ENCODE measurements at places on chromosomes 2 and 18.
A peak's percentile ranks its signal among the peaks of the same experiment; 100 is the strongest.

DNA sequence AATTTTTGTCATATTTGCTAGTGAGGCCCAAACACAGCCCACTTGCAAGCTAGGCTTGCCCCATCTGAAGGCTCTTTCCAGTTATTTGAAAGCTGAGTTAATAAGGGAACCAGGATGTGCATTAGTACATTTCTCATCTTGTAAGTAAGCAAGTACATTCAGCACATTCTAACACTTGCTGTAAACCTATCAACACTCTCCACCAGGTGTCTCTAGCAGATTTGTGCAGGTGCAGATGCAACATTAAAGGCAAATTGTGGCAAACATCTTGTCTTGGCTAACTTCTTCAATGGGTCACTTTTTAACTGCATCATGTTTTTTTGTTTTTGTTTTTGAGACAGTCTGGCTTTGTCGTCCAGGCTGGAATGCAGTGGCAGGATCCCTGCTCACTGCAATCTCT lies 25.3 kb upstream of the MFSD6 start:
- DNase-seq: no peak

DNA sequence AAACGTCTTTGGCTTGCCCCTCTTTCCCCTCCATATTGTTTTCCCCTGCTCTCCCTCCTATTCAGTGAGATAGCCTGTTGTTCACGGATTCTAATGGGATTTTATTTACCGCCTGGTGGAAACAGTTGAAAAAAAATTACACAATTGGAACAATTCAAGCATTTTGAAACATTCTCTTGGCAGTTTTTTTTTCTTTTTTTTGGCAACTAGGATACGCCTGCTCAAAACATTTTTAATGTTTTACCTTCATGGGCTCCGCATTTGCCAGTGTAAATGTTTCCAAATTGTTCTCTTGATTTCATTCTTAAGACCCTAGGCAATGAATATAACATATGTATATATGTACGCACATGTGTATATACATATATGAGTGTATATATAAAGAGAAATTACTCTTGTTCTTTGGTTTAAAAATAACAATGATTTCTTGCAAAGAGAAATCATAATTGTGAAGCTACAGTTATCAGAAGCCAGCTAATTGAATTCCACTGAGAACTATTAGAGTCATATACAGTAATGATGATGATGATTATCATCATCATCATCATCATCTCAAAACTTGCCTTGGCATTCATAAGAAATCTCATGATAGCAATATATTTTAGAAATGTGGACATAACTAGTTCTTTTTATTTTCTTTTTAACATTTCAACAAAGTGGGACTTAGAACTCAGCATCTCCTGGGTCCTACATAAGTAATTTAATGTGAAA lies 146.7 kb downstream of the LTBP1 start:
- no peak for DNase-seq

GRCh38 chr2:144351687-144352086 lies 168.2 kb downstream of the ZEB2 start:
- DNase-seq: no peak

DNA sequence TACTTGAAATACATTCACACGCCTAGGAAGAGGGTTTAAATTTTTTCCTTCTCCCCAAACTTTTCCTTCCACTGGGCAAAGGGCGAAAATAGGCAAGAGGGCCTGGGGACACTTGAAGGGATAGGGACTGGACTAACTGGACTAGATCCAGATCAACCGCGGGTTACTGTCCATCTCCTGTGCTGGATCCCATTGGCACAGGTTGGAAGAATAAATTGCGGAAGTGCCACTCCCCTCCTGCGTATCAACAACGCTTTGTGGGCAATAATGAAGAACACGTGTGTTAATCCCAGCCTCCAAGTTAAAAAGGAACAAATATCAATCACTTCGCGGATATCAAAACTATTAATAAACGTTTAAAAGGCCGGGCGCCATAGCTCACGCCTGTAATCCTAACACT lies 1.7 kb upstream of the FZD5 start:
- DNase-seq: no peak

GRCh38 chr2:162243294-162243693 lies at the start of gene FAP:
FAP (minus strand) TSS chr2:162243445; CDS start chr2:162243327, 118 bp downstream.
- no peak for DNase-seq

DNA sequence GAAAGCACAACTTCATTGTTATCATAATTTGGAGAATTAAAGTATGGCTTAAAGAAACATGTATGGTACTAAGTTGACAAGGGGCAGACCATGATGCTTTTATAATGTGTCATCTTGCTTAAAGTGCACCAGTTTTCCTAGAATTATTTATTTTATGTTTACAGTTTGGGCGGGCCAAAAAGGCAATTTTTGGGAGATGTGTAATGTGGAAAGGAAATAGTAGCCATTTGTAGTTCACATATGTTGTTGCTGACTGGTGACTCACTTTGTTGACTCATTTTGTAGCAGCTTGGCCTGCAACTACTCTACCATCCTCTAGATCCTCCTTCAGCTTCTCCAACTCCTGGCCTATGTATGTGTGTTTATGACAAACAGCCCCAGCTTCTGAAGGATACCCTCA lies 7.7 kb downstream of the ZSCAN30 start:
- DNase-seq: no peak

DNA sequence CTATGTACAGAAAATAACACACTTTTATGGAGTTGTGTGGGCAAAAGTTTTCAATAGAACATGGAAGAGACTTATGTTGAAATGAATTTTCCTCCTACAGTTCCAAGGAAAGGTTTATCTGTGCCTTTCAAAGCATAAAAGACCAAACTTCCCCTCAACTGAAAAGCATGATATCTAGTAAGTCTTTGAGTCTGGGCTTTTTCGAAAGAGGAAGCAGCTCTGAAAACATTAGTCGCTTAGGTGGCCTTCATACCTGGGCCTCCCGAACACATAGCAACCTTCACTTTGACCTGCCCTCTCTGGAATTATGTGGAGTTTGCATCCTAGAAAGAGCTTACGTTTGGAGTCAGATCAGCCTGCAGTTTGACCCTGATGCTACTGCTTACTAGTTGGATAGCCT lies 4.8 kb upstream of the CAPN14 start:
- no peak for DNase-seq

GRCh38 chr2:234631646-234632514 lies 135.0 kb upstream of the ARL4C start:
- DNase-seq: no peak

DNA sequence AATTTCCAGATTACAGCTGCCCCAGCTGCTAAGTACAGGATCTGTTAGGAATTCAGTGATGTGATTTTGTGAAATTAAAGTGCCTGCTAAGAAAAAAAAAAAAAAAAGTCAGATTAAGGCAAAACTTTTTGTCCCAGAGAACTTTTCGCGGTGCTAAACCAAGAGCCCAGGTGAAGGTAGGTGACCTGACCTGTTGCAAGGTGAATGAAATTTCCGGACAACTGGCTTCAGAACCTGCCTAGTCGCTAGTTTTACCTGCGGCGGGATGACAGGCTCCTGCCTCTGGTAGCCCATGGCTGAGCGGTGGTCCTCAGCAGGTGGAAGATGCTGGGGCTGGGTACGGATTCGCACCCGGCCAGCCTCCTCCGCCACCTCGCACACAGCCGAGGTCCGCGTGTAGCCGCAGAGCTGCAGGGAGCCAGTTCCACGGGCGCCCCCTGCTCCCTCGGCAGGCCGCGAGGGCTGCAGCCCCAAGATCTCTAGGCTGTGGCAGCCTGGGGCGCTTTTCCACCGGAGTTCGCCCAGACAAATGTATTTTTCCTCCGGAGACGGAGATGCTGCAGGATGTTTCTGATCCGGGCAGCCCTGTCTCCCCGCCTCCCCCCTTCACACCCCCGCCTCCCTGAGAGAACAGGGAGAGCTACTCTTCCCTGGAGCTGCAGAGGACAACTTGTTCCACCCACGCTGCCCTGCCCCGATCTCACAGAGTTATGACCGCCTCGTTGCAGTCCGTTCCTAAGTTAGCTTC lies at the start of gene SLC38A11:
TSS of gene SLC38A11 (minus strand) at position 572 of the 748 bp plus-strand sequence. CDS start at position 294, 278 bp downstream.
- DNase-seq: no peak

DNA sequence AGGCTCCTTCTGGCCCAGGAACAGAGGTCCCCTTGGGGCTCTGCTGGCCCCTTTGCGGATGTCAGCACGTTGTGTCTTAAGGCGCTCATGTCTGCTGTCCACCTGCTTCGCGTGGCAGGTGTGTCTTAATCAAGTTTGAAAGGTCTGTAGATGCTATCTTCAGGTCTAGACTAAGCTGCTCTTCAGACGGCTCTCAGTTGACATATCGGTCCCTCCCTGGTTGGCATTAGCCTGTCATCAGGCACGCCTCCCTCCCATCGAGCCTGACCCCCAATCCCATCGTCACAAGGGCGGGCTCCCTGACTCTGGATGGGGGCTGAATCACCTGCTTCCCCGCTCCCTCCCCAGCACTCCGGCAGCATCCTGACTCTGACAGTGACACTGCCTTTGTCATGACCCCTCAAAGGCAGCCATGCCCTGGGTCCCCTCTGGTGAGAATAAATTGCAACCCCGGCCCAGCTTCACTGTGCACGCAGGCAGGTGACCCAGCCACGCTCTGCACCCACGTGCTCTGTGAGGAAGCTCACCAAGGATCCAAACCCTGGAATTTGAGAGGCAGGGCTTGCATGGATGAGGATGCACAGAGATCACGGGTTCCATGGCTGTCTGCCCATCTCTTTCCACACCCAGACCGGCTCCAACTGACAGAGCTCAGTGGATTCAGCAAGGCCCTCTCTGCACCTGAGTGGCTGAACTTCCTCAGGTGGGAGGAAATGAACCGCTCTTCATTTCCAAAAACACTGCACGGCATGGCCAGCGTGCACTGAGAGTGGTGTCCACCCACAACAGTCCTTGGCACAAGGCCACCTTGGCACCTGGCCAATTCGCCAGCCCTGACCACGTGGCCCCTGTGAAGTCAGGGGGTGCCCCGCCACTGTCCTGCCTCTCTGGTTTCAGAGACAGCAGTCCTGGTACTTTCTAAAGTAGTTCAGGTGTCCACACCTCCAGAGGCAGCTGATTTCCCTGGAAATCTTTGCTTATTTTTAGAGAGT lies 110.2 kb upstream of the GPC1 start:
- DNase-seq: peak; percentile 41

- no peak for DNase-seq
Measured at GRCh38 chr2:157320409-157320808, 5.2 kb downstream of the ERMN start.

- no peak for DNase-seq
Measured at GRCh38 chr2:167652401-167652800, 595.0 kb downstream of the STK39 start.

GRCh38 chr18:74499633-74500032 lies 3.5 kb downstream of the CNDP2 start:
- peak; percentile 55 for DNase-seq

GRCh38 chr18:45663403-45664045 lies 48.2 kb downstream of the SLC14A2 start:
- DNase-seq: no peak

DNA sequence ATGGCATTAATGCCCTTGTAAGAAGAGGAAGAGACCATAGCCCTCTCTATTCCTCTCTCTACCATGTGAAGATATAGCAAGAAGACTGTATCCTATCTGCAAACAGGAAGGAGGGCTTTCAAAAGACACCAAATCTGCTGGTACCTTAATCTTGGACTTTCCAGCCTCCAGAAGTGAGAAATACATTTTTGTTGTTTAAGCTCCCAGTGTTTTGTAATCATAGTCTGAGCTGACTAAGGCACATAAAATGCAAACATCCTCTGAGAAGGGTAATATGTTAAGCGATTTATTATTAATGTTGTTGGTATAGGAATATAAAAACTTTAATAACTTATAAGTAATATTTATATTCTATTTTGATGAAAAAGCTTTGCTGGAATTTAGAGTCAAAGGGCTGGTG lies 559.8 kb downstream of the SUCLG1 start:
- DNase-seq: no peak

GRCh38 chr2:32864334-32865111 lies 82.2 kb upstream of the LTBP1 start:
- no peak for DNase-seq

DNA sequence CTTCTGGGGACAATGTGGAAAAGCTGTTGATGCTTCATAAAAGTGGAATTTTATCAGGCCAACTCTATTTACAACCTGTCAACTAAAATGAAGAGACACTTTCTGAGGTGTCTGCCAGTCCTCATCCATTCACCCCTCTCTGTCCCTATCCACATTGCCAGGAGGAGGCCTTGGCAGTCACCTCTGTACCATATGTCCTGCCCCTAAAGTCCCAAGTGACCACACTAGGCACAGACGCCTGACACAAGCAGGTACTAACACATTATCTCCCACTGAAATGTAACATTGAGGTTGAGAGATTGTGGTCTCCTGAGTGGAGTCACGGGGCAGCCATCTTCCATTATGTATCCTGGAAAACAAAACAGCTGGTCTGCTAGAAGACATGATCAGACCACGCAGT lies 71.4 kb downstream of the OSBPL1A start:
- DNase-seq: no peak

DNA sequence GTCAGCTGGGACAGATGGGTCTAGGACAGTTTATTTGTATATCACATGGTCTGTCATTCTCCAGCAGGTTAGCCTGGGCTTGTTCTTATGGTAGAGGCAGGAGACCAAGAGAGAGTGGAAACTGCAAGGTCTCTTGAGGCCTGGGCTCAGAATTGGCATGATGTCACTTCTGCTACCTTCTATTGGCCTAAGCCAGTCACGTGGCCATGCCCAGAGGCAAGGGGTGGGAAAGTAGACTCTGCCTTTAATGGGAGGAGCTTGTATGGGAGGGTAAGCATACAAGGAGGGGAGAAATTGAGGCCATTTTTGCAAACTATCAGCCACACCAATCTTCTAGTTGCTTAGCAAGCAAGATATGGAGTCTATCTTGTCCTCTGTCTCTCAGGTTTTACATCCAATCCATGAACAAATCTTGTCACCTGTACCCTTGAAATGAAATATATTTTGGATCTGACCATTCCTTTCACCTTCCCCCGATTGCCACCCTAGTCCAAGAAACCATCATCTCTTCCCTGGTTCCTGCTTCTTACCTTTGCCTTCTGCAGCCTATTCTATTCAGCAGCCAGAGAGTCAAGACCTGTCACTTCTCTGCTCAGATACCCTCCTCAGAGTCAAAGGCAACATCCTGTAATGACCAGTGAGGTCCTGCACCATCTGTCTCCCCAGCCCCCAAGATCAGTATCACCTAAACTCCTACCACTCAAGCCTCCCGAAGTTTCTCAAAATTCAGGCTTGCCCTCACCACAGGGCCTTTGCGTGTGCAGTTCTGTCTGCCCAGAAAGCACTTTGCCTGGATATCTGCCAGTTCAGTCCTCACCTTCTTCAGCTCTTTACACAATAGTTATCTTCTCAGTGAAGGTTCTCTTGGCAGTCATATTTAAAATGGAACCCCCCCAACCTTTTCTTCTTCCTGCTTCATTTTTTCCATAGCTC lies 240.0 kb downstream of the LOXHD1 start:
- no peak for DNase-seq

DNA sequence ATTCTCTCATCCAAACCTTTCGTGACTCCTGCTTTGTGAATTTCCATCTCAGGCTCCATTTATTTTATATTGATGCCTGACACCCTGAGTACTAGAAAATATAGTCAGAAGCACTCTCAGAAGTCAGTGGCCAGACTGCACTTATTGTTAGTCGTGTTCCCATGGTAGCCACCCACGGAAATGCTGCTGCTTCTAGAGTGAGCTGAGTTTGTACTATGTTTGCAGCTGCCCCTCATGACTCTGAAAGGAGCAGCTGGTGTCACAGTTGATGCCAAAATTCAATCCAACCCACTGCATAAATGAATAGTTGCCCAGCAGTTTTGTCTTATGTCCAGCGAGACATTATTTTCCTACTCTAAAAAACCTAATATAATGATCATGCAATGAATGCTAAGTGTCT lies 265.2 kb upstream of the SPHKAP start:
- peak; percentile 2 for DNase-seq
